ENCODE measurements at places on chromosomes 11 and 22.

GRCh38 chr11:108751444-108751843, 86.6 kb downstream of the DDX10 start:
- no peak for DNase-seq

GRCh38 chr11:8333376-8333775, 69.7 kb upstream of the LMO1 start:
- DNase-seq, result no peak

GRCh38 chr22:44025171-44026065, 1.3 kb downstream of the PARVB start:
- DNase-seq, result peak; percentile 91

- DNase-seq, result no peak
Measured at GRCh38 chr11:68402355-68403031, 58.1 kb upstream of the PPP6R3 start.

- no peak for DNase-seq
Measured at GRCh38 chr22:17429516-17429915, 60.3 kb downstream of the CECR2 start.

GRCh38 chr11:81494431-81494830, 1239.2 kb downstream of the FAM181B start:
- DNase-seq, result no peak
